ENCODE measurements at places on chromosomes 2 and 18.

GRCh38 chr18:58106289-58107070, 62.5 kb downstream of the NEDD4L start:
- no peak for DNase-seq

- DNase-seq = no peak
These were observed 100.7 kb upstream of the SMAD7 start for GRCh38 chr18:49051311-49051967.

- DNase-seq = no peak
These were observed 88.5 kb downstream of the RTTN start for GRCh38 chr18:70116949-70117348.

- DNase-seq = no peak
These were observed 678.6 kb upstream of the CDH2 start for GRCh38 chr18:28855524-28855923.

- DNase-seq = peak; percentile 79
These were observed 55.4 kb upstream of the CD28 start for GRCh38 chr2:203650860-203651613.

GRCh38 chr2:10330700-10331026, 28.0 kb downstream of the HPCAL1 start:
- no peak for DNase-seq

DNA sequence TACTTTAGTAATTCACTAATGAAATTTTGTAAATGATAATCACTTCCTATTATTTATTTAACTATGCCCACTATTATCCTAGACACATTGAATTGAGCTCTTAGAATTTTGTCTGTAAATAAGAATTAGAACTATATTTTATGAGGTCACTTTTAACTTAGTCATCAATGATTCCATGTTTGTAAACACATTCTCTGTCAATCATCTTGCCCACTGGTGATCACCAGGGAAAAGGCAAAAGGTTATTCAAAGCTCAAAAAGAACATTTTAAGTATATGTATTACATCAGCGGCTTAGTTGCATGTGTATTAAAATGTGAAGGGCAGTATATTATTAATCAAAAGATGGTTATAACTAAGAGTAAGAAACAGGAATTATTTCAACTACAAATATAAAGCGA, 25.2 kb downstream of the SCN9A start:
- DNase-seq = no peak

DNA sequence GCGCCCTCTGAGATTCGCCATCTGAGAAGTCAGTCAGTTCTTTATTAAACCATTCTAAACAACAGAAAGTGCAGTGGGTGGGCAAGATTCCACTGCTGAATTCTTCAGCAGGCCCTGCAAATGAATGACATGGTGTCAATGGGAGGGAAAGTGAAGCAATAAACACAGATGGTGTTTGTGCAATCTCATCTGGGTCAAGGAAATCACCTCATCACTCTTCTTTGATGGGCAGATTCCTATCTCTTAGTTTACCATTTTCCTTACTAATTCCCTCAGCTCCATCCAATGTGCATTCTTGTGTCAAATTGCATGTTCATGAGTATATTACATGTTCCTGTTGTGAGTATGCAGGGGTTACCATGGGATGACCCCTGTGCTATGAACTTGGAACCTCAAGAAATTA, 100.7 kb upstream of the CYP1B1 start:
- no peak for DNase-seq

- no peak for DNase-seq
These were observed 41.6 kb downstream of the TDRD15 start for GRCh38 chr2:21165350-21165749.

GRCh38 chr2:100077456-100077855, 64.9 kb downstream of the AFF3 start:
- DNase-seq = no peak

DNA sequence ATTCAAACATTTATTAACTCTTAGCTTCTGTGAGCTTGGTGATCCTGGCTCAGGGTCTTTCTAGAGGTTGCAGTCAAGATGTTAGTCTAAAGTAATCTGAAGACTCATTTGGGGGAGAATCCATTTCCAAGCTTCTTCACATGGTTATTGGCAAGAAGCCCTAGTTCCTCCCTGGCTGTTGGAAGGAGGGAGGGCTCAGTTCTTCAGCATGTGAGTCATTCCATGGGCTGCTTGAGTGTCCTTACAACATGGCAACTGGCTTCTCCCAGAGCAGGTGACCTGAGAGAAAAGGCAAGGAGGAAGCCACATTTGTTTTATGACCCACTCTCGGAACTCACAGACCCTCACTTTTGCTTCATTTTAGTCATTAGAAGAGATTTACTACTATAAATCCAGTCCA, 10.6 kb upstream of the C2orf74 start:
- no peak for DNase-seq

DNA sequence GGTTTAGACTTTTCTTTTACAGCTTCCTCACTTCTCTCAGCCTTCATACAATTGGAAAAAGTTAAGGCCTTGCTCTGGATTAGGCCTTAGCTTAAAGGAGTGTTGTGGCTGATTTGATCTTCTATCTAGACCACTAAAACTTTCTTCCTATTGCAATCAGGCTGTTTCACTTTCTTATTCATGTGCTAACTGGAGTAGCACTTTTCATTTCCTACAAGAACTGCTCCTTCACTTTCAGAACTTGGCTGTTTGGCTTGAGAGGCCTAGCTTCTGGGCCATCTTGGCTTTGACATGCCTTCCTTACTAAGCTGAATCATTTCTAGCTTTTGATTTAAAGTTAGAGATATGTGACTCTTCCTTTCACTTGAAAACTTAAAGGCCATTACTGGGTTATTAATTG, 114.3 kb downstream of the ARHGEF4 start:
- DNase-seq = no peak

DNA sequence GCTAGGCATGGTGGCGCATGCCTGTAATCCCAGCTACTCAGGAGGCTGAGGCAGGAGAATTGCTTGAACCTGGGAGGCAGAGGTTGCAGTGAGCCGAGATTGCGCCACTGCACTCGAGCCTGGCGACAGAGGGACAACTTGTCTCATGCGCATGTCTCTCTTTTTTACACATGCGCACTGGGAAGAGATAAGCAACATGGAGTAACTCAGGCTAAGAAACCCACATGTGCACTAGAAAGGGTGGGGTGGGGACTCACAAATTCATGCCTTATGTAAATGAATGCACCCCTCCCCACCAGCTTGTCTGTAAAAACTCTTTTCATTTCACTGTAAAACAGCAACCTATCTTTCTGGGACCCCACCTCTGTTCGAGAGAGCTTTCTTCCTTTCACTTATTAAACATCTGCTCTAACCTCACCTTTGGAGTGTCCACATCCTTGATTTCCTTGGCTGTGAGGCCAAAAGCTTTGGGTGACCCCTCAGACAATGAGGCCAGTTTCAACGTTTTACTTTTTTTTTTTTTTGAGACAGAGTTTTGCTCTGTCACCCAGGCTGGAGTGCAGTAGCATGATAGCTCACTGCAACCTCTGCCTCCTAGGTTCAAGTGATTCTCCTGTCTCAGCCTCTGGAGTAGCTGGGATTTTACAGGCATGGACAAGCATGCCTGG, 91.6 kb upstream of the RMP24 start:
- DNase-seq = no peak

DNA sequence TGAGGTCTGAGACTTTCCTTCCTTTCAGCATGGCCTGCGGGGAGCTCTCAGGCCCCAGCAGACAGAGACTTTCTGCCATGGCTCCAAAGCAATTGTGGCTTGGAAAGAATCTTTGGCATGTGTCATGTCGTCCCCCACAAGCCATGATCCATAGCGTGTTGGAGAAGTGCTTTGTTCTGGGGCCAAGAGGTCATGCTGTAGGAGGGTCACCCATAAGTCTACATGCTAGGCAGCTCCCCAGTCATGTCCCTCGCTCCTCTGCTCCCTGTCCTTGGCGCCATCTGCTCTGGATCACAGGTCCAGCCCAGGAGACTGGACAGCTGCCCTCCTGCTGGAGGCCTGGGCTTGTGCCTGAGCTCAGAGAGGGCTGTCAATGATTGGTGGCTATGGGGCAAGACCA, 78.8 kb upstream of the LCLAT1 start:
- DNase-seq = no peak

- DNase-seq = no peak
These were observed 338.6 kb downstream of the STK39 start for GRCh38 chr2:167908786-167909185.

DNA sequence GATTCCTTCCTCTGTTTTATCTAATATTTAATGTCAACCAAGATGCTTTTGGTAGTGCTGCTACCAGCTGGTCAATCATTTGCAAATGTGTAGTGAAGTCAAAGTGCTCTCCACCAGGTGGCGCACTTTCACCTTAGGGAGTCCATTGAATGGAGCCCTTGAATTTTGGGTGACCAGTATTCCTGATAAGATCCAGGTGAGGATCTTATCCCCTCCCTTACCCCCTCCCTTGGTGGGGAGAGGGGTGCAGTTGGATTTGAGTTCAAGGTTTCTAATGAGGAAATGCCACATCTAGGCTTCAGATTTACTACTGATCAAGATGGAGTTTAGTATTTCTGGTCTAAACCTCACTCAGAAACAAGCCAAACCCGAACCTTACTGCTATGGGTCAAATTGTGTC, 12.0 kb upstream of the E2F6 start:
- DNase-seq = peak; percentile 96

GRCh38 chr2:200620606-200621390, 35.0 kb downstream of the AOX1 start:
- no peak for DNase-seq

- no peak for DNase-seq
These were observed 88.0 kb downstream of the SMAD7 start for GRCh38 chr18:48862678-48863270.

GRCh38 chr2:8376603-8377410, 305.0 kb upstream of the ID2 start:
- DNase-seq = no peak
